Osteocyte (in vitro differentiated cells): ENCODE measurements at places on chromosomes 12 and 14. TPM values are rescaled to one million over a fixed set of nuclear protein-coding genes. Genes with fewer than 3 reads are reported as not detected.

The PAWR gene
- total RNA-seq: 184 and 213 TPM in 2 replicates

GRCh38 chr14:22084393-22085281, 411.0 kb upstream of the OR4E1 start:
- H3K27me3 ChIP-seq: peaks cover 11% of the 10 kb centered on the region
- H3K27ac ChIP-seq: no peak overlapping the region
- no peaks in the 10 kb centered on the region for H3K4me1 ChIP-seq
- no peak overlapping the region for H3K4me3 ChIP-seq

The SPIC gene
- total RNA-seq: not detected in 2 replicates

The GAS2L3 gene
- 10.9 and 11.3 TPM in 2 replicates for total RNA-seq

DNA sequence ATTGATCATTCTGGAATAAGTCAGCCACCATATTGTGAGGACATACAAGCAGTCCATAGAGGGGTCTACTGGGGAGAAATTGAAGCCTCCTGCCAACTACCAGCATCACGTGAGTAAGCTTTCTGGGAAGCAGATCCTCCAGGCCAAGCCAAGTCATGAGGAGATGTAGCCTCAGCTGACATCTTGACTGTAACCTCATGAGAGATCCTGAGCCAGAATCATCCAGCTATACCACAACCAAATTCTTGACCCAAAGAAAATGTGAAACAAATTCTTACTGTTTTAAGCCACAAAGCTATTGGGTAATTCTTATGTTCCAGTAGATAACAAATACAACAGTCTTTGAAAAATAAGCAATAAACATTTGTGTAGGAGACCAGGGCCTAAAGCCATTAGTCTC, 479.4 kb upstream of the DCN start:
- no peaks in the 10 kb centered on the region for H3K27me3 ChIP-seq
- DNase-seq: no peak

- no peaks in the 10 kb centered on the region for H3K27me3 ChIP-seq
- H3K4me1 ChIP-seq: peaks cover 88% of the 10 kb centered on the region
- DNase-seq: no peak
- peak overlapping the region; percentile 4 for H3K27ac ChIP-seq
- H3K36me3 ChIP-seq: peaks cover 21% of the 10 kb centered on the region
Measured at GRCh38 chr12:45974171-45974719, 16.1 kb downstream of the SCAF11 start.

DNA sequence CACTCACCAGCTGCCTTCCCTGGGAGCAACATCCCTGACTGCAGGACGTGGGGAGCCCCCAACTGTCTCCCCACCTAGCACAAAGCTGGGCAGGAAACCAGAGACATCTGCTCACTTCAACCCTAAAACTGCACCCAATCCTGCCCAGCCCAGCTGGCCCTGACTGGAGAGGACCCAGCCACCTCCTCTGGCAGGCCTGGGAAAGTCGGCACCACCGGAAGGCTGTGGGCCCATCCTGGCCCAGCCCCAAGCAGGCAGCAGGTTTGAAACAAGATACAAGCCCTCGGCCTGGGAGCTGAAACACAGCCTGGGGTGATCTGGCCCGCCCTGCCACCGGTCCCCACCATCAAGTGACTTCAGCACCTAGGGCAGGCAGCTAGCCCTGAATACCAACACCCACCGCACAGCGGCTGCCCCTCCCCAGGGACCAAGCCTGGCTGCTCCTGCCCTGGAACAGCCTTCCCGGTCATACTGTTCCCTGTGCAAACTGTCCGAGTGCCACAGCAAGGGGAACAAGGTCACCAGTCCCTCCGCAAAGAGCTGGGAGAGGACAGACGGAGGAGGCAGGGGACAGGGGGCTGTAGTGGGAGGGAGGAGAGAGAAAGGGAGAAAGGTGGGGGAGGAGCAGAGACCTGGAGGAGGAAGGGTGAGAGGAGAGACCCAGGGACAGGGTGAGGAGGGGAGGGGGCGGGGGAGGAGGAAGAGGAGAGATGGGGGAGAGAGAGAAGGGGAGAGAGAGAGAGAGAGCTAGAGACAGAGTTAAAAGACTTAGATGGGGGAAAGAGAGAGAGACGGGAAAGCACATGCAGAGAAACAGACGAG, 115.7 kb downstream of the RFLNA start:
- DNase-seq: no peak
- peak overlapping the region; percentile 85 for H3K27ac ChIP-seq
- H3K4me3 ChIP-seq: no peak overlapping the region

GRCh38 chr12:55707841-55708694, at the start of gene ITGA7:
Gene ITGA7, minus strand, starts transcription at chr12:55707904. Its CDS starts 222 bp downstream, at chr12:55707682.
- H3K27ac ChIP-seq: no peak within 1 kb of the TSS
- H3K4me3 ChIP-seq: peak within 1 kb of the TSS; percentile 76
- H3K27me3 ChIP-seq: peaks cover 39% of the 10 kb centered on the region

DNA sequence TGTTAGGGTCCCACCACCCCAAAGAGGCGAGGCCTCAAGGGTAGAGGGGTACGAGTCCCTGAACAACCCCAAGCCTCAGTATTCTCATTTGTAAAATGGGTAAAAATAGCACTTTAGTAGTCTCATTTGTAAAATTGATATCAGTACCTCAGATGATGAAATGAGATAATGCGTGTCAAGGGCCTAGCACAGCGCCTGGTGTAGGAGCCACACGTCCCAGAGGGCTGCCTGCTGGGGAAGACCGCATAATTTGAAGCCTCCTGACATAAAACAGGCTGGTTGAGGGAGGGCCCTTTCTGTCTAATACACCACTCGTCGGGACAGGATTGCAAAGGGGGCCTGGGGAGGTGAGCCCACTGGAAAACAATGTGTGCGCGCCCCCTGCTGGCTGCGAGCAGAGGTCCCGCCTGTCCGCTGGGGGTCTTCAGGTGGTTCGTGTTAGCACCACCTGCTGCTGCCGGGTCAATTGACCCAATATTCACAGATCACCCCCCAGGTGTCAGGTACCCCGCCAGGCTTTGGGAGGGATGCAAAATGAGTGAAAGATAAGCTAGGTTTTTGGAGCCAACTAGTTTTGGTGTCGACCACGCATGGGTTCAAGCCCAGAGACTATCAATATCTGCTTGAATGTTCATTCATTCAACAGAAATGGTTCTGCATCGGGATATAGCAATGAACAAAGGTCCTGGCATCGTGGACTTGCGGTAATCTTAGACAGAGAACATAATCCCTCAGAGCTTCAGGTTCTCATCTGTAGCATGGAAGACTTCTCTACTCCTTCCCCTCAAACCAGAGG, 24.7 kb upstream of the IRF2BPL start:
- H3K27ac ChIP-seq: peak overlapping the region; percentile 62
- H3K4me3 ChIP-seq: no peak overlapping the region
- no peaks in the 10 kb centered on the region for H3K36me3 ChIP-seq
- peaks cover 27% of the 10 kb centered on the region for H3K4me1 ChIP-seq

- H3K36me3 ChIP-seq: no peaks in the 10 kb centered on the region
- peak; percentile 49 for DNase-seq
- H3K27ac ChIP-seq: peak overlapping the region; percentile 93
- no peak overlapping the region for H3K4me3 ChIP-seq
- no peaks in the 10 kb centered on the region for H3K27me3 ChIP-seq
Measured at GRCh38 chr14:72618424-72618823, 275.5 kb downstream of the DPF3 start.

DNA sequence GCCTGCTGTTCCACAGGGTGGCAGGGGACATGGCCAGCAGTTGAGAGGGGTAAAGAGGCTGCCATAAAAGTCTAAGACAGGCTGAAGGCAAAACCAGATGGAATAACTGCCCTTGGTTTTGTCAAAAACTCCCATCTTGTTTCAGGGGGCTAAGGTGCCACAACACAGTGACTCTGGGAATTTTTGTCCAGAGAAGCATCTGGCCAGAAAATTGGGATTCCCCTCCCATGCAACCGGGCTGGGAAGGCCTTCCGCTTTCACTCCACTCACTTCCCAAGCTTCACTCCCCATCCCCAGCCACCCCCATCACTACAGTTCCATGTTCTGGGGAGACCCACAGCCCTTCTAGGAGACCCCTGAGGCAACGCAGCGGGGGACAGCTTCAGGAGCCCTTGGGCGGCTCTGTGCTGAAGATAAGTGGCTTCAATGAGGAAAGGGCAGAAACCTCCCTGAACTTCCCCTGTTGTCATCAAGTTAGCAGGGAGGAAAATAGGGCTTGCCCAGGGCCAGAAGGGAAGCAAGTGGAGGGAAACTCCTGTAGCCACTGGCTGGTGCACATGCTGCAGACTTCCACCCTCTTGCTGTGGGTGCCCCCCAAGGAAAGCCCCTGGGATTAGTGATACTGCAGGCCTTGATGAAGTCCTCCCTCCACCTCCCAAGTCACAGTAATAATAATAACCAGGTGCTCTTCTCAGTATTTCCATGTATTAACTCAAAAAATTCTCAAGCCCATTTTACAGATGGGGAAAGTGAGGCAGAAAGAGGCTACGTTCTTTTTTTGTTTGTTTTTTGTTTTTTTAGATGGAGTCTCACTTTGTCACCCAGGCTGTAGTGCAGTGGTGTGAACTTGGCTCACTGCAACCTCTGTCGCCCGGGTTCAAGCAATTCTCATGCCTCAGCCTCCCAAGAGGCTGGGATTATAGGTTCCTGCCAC, 6.0 kb downstream of the TMEM229B start:
- no peak overlapping the region for H3K27ac ChIP-seq
- H3K27me3 ChIP-seq: peaks cover 15% of the 10 kb centered on the region
- no peak overlapping the region for H3K4me3 ChIP-seq
- H3K36me3 ChIP-seq: no peaks in the 10 kb centered on the region

The TMEM119 gene
- 54.0 and 58.8 TPM in 2 replicates for total RNA-seq

- H3K27ac ChIP-seq: no peak overlapping the region
- peaks cover 4% of the 10 kb centered on the region for H3K36me3 ChIP-seq
- DNase-seq: no peak
Measured at GRCh38 chr12:110560946-110561345, 22.2 kb downstream of the PPTC7 start.
